AG04450 (cell line): ENCODE measurements at places on chromosomes 12 and 14. TPM values are rescaled to one million over a fixed set of nuclear protein-coding genes. Genes with fewer than 3 reads are reported as not detected.
A peak's percentile ranks its signal among the peaks of the same experiment; 100 is the strongest.

Gene KSR2
- not detected in 2 replicates for polyA plus RNA-seq

DNA sequence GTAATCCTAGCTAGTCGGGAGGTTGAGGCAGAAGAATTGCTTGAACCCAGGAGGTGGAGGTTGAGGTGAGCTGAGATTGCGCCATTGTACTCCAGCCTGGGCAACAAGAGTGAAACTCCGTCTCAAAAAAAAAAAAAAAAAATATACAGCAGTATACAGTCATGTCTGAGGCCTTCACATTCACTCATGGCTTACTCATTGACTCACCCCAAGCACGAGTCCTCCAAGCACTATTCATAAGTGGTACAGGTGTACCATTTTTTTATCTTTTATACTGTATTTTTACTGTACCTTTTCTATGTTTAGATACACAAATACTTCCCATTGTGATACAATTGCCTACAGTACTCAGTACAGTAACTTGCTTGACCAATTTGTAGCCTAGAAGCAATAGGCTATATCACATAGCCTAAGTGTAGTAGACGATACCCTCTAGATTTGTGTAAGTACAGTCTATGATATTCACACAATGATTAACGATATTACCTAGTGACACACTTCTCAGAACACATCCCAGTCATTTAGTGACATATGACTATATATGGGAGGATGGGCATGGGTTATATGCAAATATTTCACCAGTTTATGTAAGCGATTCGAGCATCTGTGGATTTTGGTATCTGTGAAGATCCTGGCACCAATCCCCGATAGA, 12.2 kb downstream of the LLPH start:
- no peak for DNase-seq

Gene ACVRL1
- polyA plus RNA-seq = 11.1 and 13.4 TPM in 2 replicates

Gene ZFYVE1
- 24.5 and 27.4 TPM in 2 replicates for polyA plus RNA-seq

DNA sequence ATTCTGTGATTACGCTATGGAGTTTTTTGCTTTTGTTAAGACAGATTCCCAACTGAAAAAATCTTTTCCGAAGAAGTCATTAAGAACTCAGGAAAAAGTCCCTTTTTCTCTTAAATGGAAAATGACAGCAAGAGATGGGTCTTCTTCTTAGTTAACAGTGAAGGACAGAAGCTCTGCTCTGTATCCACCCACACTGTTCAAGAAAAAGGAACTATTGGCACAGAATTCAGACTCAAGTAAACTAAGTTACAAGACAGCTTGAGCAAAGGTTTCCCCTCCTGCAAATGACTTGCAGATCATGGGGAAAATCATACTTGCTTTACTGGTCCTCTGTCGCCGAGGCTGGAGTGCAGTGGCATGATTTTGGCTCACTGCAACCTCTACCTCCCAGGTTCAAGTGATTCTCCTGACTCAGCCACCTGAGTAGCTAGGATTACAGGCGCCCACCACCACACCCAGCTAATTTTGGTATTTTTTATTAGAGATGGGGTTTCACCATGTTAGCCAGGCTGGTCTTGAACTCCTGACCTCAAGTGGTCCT, 137.1 kb upstream of the AEBP2 start:
- no peak for DNase-seq

GRCh38 chr12:2338991-2339431, 286.2 kb downstream of the CACNA1C start:
- DNase-seq = peak; percentile 65

DNA sequence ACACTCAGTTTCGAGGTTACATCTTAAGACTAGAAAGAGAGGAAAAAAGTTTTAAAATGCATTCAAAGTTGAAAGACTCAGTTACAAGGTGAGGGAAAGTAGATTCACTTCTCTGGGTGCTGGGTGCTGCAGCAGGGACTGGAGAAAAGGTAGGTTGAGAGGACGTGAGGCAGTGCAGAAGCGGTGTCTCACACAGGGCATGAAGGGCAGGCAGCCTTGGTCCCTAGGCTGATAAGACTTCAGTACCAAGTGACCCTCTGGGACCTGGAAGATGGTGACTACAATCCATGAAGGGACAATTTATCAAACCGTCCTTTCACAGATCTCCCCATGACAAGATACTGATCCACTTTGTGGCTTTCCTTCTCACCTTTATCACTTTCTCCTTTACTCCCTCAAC, 22.5 kb upstream of the UTP20 start:
- DNase-seq = no peak

Gene KRT77
- not detected in 2 replicates for polyA plus RNA-seq

DNA sequence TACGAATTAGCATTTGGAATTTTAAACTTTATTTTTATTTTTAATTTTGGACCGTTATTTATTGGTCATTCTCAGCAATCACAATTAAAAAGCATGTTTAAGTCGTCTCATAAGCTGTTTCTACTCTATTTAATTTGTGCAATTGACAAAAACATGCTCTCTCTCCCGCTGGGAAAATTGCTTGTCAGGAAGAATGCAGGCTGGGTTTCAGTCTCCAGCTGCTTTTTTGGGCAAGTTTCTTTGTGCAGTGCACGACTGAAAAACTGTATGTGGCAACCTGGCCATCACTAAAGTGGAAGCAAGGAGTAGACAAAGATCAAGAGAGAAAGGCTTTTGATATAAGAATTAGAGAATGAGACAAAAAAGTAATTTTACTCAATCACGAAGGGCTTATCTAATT, 941.5 kb upstream of the MDGA2 start:
- no peak for DNase-seq

Gene PCED1B
- polyA plus RNA-seq = 0.88 and 1.1 TPM in 2 replicates

Gene TEDC1
- polyA plus RNA-seq = 1.7 and 1.9 TPM in 2 replicates

DNA sequence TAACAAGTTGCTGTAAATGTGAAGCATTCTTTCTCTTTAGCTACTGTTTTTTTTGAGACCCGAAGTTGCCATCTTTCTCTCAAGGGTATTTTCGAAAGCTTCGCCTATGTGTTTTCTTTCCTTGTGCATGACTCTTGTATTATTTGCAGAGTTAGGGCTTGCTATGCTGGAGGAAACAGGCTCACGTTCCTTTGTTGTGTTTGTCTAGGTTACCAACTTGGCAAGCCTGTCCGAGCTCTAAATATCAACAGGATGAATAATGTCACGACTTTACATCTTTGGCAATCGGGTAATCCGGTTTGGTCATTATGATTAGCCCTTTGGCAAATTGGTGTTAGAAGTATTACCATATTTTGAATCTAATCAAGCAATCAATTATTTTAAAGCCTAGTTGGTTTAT, 15.9 kb upstream of the ATP6V0A2 start:
- no peak for DNase-seq

- DNase-seq = no peak
These were observed 11.1 kb upstream of the RERGL start for GRCh38 chr12:18101043-18101442.

GRCh38 chr12:57781244-57781643, 1.3 kb upstream of the TSFM start:
- DNase-seq = no peak

Gene NR1H4
- not detected in 2 replicates for polyA plus RNA-seq

- DNase-seq = no peak
These were observed 155.2 kb upstream of the AVPR1A start for GRCh38 chr12:63305901-63306875.

- DNase-seq = no peak
These were observed at the start of gene SIX6 for GRCh38 chr14:60508707-60509437. TSS of gene SIX6 (plus strand) at chr14:60509146. CDS start at chr14:60509399, 253 bp downstream.

DNA sequence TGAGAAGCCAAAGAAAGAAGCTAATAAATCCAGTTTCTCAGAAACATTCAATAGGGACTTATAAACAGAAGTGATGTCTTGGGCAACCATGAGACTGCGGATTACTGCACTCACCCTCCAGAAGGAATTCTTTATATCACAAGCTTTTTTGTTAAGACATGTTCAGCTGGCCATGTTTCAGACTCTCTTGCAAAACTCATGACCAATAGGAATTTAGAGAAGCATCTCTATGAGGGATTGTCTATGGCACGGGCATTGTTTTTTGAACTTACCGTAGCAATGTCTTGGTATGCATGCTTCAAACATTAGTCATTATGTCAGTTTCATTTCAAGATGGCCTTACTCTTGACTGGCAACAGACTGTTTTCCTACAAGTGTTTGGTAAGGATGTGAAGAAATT, 15.5 kb upstream of the ZNF268 start:
- DNase-seq = no peak

GRCh38 chr12:59386236-59386635, 209.6 kb upstream of the SLC16A7 start:
- DNase-seq = no peak

GRCh38 chr12:105322070-105322469, 8.4 kb upstream of the C12orf75 start:
- no peak for DNase-seq

- no peak for DNase-seq
These were observed 9.6 kb downstream of the CLEC1A start for GRCh38 chr12:10088955-10089900.

GRCh38 chr12:51752234-51752889, 96.2 kb downstream of the FIGNL2 start:
- peak; percentile 60 for DNase-seq

DNA sequence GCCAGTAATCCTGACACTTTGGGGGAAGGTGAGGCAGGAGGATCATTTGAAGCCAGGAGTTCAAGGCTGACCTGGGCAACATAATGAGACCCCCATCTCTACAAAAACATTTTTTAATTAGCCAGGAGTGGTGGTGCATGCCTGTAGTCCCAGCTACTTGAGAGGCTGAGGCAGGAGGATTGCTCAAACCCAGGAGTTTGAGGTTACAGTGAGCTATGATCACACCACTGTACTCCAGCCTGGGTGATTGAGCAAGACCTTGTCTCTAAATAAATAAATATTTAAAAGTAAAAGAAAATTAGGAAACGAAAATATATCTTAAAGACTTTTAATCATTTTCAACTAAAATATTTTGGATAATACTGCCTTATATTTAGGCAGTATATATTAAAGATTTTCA, 25.9 kb downstream of the CKB start:
- DNase-seq = no peak

Gene PPFIA2
- 0.20 TPM in 1 of 2 replicates, not detected in the other for polyA plus RNA-seq

DNA sequence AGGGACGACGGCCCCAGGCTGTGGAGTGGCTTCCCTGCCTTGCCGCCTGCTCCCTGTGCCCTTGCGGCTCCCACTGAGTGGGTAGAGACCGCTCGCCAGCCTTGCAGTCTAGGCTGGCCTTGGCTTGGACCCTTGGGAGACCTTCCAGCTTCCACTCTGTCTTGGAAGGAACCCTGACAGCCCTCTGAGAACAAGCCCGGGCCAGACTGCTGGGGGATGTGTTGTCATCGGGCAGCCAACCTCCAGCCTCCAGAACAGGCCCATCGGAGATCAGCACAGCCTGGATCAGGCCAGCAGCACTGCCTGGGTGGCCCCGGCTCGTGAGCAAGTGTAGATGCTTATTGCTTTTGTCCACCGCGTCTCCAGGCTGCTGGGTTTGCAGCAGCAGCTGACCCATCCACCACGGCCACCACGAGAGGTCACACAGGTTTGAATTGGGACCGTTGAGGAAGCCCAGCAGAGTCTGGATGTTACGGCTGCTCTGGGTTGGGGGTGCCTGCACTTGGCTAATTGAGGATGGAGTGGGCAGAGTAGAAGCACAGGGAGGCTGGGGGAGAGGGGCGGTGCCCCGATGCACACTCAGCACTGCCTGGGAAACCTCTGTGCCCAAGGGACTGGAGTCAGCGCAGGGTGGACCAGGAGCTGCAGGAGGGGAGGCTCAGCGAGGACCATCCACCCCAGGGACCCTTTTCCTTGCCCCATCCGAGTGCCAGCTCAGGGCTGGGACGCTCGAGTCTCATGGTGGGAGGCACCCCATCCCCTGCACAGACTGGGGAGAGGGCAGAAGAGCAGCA, 55.5 kb downstream of the NOC4L start:
- DNase-seq = no peak

DNA sequence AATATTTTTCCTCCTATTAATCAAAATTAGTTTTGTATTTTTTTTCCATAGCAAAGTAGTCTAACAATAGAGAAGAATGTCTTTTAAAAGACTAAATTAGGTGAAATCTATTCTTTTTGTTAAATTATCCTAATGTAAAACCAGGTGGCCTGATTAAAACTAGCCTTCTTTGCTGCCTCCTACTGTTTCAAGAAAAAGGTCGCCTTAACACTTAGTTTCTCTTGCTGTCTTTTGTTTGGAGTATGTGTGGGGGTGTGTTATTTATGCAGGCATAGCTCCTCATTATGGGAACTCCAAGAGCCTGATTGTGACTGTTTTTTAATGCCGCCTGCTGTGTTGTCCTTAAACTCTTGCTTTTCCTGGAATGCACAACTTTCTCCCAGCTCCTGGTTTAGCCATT, 855.3 kb downstream of the DIO2 start:
- DNase-seq = no peak

DNA sequence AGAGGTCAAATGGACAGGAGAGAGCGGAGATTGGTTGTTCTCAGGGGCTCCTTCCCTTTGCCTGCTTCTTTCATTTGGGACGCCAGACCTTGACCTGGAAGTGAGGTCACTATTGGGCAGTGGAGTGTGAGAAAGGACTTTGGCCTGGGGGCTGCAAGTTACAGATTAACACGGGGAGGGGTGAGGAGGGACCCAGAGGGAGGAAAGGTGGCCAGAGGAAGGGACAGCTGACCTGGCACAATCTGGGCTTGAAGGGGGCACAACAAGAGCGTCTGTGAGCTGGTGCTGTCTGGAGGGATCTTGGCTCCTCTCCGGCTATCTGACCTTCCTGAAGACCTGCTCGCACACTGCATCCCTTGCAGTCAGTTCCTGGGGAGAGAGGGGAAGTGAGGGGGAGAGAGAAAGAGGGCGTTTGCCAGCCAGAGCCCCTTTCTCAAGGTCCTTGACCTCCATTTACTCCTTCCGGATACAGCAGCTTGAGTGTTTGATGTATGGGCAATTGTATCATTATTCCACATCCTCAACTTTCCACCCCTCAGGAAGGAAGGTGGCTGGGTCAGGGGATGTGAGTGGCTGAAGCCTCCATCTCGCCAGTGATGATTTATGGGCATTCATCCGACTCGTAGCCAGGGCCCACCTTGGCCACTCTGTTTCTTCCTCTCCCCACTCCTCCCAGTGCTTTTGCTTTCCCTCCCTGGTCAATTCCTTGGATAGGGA, 4.7 kb downstream of the RBP5 start:
- no peak for DNase-seq

GRCh38 chr14:68951035-68951797, 27.9 kb downstream of the ACTN1 start:
- DNase-seq = peak; percentile 81

Gene FOXG1
- polyA plus RNA-seq = not detected in 2 replicates
